ENCODE measurements at places on chromosomes 11 and 22.

GRCh38 chr11:128884703-128885338 is 6.3 kb upstream of the KCNJ5 start:
- DNase-seq = peak; percentile 52

- peak; percentile 64 for DNase-seq
Observed at GRCh38 chr22:36252754-36253522, at the start of gene APOL1. TSS of gene APOL1 (plus strand) at chr22:36253133. CDS start at chr22:36254956, 1,823 bp downstream.

- peak; percentile 15 for DNase-seq
Observed at GRCh38 chr22:46287873-46288751, 8.6 kb upstream of the GTSE1 start.

DNA sequence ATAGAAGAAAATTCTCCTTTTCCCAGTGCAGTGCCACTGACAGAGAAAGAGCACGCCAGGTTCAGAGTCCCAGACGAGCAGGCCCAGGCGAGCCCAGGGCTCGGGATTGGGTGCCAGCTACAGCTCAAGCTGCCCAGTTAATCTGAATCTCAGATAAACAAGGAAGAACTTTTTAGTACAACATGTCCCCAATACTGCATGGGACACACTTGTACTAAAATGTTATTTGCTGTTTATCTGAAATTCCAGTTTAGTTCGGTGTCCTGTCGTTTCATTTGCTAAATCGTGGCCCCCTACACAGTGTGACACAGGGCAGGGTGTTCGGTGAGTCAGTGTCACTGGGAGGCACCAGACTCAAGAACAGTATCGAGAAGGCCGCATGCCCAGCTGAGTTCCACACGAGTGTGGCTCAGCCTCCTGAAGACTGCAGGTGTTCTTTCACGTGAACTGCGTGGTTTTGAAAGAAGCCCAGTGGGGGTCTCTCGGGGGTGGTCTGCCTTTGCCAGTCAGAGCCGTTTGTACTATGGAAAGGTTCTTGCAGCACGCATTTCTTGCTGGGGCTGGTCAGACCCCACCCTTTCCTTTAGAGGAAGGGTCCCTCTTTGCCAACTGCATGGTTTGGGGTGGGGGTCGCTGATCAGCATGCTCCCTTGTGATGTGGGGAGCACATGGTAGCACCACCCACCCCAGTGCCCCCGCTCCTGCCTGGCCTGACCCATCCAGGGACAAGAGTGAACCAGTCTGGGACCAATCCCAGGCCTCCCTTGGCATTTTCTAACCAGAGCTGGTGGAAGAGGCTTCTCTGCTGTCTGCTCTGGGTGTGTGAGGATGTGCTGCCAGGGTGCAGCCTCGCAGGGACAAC is 115.6 kb upstream of the B3GAT1 start:
- no peak for DNase-seq

GRCh38 chr11:35142481-35143075 is 3.6 kb downstream of the CD44 start:
- no peak for DNase-seq

DNA sequence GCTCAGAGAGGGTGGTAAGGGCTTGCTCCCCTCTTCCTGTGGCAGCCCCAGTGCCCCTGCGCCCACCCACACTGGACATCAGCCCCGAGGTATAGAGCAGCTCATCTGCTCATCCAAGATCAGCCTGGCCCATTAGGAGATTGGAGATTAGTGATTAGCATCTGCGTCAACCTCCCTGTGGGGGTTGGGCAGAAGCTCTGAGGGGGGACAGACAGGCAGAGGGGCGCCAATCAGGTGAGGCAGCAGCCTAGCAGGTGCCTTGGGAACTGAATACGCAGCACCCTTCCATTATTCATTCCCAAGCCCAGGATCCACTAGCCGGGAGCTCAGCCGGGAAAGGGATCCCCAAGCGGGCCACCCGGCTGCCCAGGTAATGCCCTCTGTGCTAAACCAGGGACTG is 11.0 kb downstream of the SMTN start:
- DNase-seq = no peak

DNA sequence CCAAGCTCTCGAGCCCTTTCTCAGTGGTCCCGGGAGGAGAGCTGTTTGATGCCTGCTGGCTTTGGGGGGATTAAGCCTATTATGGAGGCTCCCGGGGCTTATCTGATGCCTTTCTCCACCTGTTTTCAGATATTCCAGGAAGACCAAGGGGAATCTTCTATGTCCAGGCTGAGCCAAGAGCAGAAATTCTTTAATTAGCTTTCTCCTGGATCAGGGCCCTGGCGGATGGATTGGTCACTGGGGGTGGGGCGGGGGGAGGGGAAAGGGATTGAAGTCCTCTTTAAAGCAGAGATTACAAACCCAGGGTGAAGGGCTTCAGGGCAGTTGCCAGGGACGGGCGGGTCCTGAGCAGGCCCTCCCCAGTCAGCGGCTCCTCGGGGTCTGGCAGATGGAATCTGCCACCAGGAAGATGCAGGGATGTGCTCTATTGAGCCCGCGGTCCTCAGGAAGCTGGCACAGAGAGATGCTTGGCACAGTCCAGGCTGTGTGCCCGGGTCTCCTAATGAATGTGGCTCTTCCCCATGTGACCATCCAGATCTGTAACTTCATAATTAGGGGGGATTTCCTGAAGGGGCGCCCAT is 33.6 kb downstream of the MACROD1 start:
- no peak for DNase-seq

- peak; percentile 6 for DNase-seq
Observed at GRCh38 chr22:37746366-37747079, 49.7 kb downstream of the TRIOBP start.

DNA sequence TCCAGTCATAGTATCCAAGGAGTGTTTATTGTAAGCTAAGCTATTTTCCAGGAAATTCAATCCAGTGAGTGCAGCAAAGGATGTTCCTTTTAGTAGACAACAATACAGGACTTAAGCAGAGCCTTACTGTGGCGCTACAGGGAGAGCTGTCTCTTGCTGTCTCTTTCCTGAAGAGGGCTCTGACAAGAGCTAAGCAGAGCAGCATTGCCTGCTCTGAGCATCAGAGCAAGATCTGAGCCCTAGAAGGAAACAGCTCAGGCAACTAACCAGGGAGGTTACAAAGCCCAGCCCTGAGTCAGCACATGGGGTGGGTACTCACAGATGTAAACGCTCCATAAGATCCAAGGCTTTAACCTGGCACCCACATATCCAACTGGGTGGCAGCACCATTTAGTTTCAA is 8.0 kb downstream of the LAYN start:
- DNase-seq = no peak

GRCh38 chr11:11057472-11057854 is 199.6 kb upstream of the ZBED5 start:
- no peak for DNase-seq

- DNase-seq = no peak
Observed at GRCh38 chr11:46541593-46542371, 52.0 kb downstream of the AMBRA1 start.

- no peak for DNase-seq
Observed at GRCh38 chr11:67002297-67002913, 20.5 kb upstream of the SYT12 start.

DNA sequence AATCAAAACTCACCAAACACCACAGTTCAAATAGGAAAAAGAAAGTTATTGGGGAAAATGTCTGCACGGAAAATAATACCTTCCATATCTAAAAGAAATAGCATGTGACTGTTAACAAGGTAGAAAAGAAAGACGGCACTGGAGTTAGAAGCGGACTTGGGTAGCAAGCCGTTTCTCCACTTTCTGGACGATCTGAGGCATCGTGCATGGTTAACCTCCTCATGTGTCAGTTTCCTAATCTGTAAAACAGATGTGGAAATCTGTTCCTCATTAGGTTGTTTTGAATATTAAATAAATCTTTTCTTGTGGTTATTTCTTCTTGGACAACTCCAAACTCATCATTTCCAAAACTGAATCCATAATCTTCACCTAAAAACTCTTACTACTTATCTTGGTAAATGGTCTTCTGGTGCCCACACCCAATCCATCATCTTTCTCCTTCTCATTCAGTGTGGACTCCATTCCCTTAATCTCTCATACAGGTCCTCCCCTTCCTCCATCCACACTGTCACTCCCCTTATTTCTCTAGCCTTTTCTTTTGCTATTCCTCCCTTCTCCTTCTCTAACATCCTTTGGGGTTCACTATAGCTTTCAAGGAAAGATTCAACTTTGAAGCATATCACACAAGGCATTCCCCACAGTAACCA is 53.5 kb downstream of the VSIG10L2 start:
- no peak for DNase-seq

DNA sequence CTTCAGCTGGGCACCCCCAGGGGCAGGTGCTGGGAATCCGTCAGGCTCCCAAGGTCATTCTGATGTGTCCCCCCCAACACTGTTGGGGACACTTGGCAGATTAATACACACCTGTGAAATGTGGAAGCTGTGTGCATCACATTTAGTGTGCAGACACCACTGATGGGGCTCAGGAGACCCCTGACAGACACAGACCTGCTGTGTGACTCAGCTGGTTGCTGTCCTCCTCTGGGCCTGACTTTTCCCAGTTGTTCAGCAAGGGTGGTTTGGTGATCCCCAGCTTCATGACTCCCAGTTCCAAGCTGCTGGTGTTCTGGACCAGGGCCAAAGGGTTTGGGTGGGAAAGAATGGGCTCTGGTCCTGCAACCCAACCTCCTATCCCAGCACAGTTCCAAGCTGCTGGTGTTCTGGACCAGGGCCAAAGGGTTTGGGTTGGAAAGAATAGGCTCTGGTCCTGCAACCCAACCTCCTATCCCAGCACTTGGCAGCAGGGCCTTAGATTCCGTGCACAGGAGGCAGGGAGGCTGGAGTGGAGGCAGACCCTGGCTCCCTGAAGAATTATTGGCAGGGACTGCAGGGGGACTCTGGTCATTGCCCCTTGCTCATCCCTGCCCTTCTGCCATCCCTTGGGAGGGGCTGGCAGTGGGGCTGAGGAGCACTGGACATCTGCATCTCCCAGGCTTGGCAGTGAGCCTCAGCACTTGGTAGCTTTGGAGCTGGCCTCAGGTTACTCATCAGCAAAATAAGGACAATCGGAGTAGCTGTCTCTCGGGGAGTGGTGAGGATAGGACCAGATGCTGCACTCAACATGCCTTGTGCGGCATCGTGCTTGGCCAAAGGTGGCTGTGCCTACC is 8.4 kb upstream of the OMP start:
- no peak for DNase-seq

DNA sequence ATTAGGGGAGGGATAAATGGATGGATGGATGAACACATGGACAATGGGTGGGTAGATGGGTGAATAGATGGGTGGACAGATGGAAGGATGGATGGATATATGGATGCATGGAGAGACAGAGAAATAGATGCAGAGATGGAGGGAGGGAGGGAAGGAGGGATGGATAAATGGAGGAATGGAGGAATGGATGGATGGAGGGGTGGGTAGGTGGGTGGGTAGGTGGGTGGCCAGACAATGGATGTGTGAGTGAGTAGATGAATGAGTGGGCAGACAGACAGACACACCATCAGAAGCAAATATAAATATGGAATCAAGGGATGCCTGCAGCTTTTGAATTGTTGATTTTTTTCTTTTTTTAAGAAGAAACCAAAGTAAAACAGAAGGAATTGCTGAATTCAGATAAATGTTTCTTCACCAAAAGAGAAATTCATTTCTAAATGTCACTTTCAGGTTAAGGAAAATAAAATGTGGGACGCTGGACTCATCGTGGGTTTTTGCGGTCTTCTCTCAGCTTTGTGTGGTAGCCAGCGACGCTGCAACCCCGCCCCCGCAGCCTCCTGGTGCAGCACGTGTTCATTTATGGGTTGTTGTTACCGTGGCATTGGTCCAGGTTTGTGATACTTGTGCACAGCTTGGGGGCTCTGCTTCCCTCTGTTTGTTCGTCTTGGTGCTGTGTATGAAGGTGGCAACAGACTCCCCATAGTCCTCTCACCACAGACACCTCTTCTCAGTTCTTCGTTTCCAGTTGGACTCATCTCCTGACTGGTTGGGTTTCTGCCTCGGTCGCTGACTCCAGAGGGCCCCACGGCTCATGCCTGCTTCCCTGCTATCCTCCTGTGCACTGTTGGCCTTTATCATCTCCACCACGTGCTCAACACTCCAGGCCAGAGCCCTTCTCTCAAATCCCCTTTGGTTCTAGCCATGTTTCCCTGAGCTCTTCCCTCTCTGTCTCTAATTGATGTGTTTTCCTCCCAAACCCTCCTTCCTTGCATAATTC is 76.4 kb downstream of the CDKN1C start:
- DNase-seq = no peak

- DNase-seq = no peak
Observed at GRCh38 chr11:78030429-78031325, 7.6 kb upstream of the KCTD14 start.

DNA sequence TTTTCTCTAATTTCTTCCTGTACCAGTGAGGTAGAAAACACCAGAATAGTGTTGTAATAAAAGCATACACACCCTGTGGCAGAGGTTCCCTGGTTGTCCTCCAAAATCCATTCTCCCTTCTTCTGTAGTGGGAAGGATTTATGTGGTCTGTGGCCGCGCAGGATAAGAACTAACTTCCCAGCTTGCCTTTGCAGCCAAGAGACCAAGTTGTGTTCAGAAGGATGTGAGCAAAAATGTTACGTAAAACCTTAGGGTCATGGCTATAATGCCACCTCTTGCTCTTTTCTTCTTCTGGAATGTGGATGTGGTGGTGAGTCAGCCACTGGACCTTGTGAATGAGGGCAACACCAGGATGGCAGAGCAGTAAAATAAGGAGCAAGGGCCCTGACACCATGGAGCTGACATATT is 28.4 kb downstream of the CCDC90B start:
- no peak for DNase-seq

GRCh38 chr11:130409594-130410388 is 18.6 kb downstream of the ADAMTS8 start:
- DNase-seq = no peak

DNA sequence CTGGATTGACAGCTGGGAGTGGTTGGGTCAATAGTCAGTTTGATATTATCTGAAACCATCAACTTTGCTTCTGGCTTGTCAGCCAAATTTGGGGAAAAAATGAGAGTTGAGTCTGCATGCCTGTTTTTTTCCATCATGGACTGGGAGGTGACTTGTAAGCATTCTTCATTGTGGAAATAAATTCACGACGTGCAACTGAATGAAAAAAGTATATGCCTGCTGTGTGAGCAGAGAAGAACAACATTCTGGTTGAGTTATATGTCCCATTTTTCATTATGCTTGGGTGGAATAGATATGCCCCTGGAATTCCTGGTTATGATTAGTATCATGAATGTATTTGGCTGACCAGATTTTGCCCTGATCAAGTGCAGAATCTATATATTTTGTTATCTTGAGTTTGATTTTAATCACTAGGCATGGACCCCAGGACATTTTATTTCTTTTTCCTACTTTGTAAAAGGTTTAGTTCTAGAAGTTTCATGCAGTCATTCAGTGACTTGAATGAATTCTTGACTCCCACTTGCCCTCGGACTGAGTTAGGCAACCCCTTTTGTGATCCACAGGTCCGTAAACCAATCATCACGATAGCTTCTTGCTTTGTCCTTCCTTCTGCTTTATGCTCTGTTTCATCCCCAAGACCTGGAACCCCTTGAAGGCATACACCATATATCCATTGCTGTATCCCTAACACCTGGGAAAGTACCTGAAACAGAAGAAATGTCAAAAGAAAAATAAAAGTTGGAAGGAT is 205.8 kb downstream of the NAV2 start:
- DNase-seq = no peak

Measured in activated T-helper 1 cell treated with anti-CD3 and anti-CD28 coated beads, Interleukin-12 subunit alpha, Interleukin-12 subunit beta, Interleukin-2, Interleukin-4 antibody, amounts not matched to agents 30 ng/mL and 10 ng/mL and 1 ng/mL, durations not matched to agents 14 hours and 24 hours and 36 hours (primary cell).